ENCODE measurements at places on chromosomes 4 and X.

GRCh38 chr4:127642169-127642568, 9.4 kb downstream of the INTU start:
- DNase-seq: no peak

DNA sequence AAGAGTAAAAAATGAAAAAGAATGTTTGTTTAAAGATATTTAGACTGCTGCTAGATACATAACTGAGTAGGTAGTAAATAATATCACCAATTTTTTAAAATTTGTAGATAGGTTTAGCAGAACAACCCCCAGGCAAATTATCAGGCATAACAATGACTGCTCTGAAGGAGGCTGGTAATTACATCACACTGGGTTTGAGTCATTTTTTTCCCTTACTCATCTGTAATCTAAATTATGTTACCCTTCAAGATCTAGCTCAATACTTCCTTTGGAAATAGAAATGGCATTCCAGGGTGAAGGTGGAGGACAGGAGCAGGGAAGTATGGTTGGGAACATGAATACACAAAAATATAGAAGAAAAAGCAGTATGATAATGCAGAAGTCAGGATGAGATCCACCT, 431.6 kb upstream of the MAOA start:
- no peak for DNase-seq

DNA sequence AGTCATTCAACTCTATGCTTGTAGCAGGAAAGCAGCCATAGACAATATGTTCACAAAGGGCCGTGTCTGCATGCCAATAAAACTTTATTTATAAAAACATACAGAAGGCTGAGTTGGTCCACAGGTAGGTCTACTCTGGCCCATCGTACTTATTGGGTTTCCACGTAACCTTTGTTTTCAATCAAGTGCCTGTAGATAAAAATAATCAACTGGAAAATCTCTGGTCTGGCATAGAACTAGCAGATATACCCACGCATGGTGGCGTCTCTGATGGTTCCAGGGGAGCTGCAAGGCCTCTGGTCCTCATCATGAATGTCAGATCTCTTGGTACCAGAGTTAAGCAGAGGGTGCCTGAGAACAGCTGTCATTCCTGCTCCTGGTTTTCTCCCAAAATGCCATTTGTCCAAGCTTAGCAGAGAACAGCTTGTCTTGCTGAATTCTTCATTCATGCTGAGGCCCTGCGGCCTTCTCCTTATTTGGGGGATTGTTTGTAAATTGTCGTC, 31.4 kb upstream of the JAKMIP1 start:
- no peak for DNase-seq

DNA sequence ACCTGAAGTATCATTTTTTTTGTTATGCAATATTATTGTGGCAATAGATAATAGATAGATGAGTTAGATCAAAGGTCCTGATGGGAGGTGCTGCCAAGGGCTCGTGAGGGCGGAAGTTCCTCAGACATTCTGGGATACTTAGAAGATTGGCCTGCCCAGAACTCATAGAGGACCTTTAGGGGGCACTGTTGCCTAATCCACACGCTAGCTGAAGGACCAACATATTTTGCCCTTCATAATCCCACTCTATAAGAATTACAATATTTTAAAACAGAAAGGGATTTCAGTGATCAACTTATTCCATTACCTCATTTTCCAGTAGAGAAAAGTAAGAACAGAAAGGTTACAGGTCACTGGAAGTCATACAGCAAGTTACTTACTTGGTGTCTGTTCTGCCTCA, 22.9 kb upstream of the COX7B2 start:
- no peak for DNase-seq

- DNase-seq: no peak
Measured at GRCh38 chr4:177964693-177965168, 522.5 kb upstream of the AGA start.

GRCh38 chr4:97317671-97318070, 825.6 kb downstream of the STPG2 start:
- no peak for DNase-seq

DNA sequence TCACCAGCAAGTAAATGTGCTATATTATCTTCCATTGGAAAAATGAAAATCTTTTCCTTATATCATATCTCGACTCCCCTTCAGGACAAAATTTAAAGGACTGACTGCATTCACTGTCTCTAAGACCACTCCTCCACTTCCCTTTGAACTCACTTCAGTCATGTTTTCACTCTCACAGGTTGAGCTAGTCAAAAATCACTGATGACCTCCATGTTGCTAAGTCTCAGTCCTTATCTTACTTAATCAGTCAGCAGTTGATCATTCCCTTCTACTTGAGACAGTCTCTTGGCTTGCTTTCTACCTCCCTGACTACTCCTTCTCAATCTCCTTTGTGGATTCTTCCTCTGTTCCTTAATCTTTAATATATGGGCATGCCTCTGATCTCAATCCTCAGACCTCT, 117.0 kb upstream of the LSM6 start:
- no peak for DNase-seq

DNA sequence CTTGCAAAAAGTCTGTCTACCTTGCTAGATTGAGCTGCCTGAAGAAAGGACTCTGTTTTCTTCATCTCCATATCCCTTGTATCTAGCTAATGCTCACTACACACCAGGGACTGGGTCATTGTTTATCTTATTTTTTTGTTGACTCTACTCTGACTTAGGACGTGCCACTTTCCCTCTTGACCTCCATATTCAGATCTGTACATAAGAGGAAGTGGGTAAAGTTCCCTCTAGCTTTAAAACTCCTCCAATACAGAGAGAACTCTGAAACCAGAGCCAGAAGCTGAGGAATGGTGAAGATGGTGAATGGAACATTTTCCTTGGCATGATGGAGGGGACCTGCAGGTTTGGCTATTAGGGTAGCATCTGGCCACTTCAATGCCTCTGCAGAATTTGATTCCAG, 2026.1 kb upstream of the TENM3 start:
- DNase-seq: no peak
